Hair follicular keratinocyte (primary cell): ENCODE measurements at places on chromosomes 12 and 14. TPM values are rescaled to one million over a fixed set of nuclear protein-coding genes. Genes with fewer than 3 reads are reported as not detected.

Gene DEPDC4
- 0.62 and 2.3 TPM in 2 replicates for total RNA-seq

Gene SLC10A1
- not detected in 2 replicates for total RNA-seq

Gene KCNC2
- not detected in 2 replicates for total RNA-seq

Gene AICDA
- total RNA-seq, result not detected in 2 replicates

Gene WDR89
- total RNA-seq, result 9.1 and 12.6 TPM in 2 replicates
